ENCODE measurements at places on chromosomes 11 and 22.
A peak's percentile ranks its signal among the peaks of the same experiment; 100 is the strongest.

- peak; percentile 67 for DNase-seq
These were observed 11.3 kb upstream of the CXCR5 start for GRCh38 chr11:118872403-118872821.

GRCh38 chr11:111846063-111846462 lies 25.3 kb downstream of the ALG9 start:
- no peak for DNase-seq

GRCh38 chr11:79461666-79462645 lies 21.1 kb upstream of the TENM4 start:
- DNase-seq, result no peak

GRCh38 chr11:116867619-116868018 lies 30.2 kb upstream of the APOA1 start:
- DNase-seq, result no peak

GRCh38 chr11:85680897-85681296 lies 5.1 kb downstream of the CCDC89 start:
- no peak for DNase-seq

- DNase-seq, result no peak
These were observed 83.2 kb downstream of the TEAD1 start for GRCh38 chr11:12757416-12757815.

- DNase-seq, result no peak
These were observed 4.6 kb upstream of the BIRC3 start for GRCh38 chr11:102312667-102313066.

- no peak for DNase-seq
These were observed 30.1 kb downstream of the SESN3 start for GRCh38 chr11:95200781-95201457.

GRCh38 chr11:112369916-112370315 lies 109.3 kb upstream of the PLET1 start:
- no peak for DNase-seq

GRCh38 chr22:30531651-30532608 lies 14.6 kb downstream of the SEC14L6 start:
- no peak for DNase-seq

DNA sequence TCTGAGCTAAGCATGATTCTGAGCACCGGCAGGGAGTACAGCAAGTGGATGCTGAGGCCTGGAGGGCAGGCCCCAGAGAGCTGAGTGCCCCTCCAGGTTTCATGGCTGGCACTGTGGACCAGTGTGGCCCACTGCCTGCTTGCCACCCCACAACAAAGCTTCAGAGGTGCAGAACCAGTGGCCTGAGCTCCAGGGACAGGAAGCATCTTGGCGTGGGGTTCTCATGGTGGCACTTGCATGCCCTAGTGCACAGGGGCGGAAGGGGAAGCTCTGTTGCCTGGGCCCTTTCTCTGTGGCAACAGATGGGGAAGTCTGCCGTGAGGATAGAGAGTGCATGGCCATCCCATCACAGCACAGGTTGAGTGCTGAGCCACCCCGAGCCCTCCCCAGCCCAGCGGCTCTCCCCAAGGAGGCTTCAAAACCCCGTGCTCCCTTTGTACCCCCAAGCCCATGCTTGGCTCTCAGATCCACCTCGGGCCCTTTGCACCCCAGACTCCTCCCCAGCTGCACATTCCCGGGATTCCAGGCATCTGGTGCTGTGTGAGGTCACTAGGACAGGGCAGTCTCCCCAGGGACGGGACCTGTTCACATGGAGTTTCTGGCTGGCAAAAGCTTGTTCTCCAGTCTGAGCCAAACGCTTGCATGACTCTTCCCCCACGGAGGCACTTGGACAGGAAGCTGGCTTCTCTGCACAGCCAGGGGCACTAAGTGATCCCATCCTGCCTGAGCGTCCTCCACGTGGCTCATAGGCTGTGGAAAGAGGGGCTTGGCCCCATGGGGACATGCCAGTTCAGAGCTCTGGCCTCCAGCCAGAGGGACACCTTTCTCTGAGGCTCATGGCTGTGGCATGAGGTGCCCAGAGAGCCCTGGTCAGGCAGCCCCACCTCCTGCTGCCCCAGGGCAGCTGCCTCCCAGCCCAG lies 4.2 kb downstream of the SLC25A1 start:
- DNase-seq, result no peak

- no peak for DNase-seq
These were observed 32.5 kb upstream of the IGLL5 start for GRCh38 chr22:22855085-22855484.

DNA sequence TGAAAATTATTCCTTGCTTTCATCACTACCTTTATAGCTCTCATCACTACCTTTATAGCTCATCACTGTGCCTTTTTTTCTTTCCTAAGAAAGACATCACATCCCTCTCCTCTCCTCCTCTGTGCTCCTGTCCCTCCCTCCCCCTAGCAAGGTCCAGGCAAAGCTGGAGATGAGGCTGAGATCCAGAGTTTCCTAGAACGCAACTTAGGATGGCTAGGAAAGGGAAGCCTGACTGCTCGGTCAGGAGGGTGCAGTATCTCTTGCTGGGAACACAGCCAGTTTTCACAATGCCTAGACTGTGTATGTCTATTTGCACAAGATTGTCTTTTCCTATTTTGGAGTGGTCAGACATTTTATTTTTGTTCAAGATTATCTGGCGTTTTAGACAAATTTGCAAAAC lies 24.7 kb downstream of the TUB start:
- no peak for DNase-seq

DNA sequence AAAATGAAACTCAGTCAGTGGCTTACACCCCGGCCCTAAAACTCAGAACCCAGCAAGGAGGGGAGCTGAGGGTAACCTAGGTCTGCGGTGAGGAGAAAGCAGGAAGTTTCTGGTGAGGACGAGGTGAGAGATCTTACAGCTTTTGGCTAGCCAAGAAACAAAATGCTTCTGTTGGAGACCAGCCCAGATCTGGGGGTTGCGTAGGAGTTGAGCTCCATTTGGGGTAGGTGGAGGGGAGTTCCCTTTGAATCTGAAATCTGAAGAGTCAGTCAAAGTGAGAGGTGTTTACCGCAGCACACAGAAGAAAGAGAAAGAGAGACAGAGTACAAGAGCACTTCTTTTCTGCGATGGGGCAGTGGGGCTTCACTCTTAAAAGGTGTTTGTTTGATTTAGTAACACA lies 29.6 kb downstream of the EHF start:
- DNase-seq, result peak; percentile 60

- no peak for DNase-seq
These were observed 171.5 kb downstream of the MN1 start for GRCh38 chr22:27629908-27630673.

- DNase-seq, result no peak
These were observed 88.6 kb downstream of the RTL6 start for GRCh38 chr22:44409211-44409973.

GRCh38 chr11:69240332-69241074 lies 53.5 kb upstream of the MYEOV start:
- peak; percentile 15 for DNase-seq

DNA sequence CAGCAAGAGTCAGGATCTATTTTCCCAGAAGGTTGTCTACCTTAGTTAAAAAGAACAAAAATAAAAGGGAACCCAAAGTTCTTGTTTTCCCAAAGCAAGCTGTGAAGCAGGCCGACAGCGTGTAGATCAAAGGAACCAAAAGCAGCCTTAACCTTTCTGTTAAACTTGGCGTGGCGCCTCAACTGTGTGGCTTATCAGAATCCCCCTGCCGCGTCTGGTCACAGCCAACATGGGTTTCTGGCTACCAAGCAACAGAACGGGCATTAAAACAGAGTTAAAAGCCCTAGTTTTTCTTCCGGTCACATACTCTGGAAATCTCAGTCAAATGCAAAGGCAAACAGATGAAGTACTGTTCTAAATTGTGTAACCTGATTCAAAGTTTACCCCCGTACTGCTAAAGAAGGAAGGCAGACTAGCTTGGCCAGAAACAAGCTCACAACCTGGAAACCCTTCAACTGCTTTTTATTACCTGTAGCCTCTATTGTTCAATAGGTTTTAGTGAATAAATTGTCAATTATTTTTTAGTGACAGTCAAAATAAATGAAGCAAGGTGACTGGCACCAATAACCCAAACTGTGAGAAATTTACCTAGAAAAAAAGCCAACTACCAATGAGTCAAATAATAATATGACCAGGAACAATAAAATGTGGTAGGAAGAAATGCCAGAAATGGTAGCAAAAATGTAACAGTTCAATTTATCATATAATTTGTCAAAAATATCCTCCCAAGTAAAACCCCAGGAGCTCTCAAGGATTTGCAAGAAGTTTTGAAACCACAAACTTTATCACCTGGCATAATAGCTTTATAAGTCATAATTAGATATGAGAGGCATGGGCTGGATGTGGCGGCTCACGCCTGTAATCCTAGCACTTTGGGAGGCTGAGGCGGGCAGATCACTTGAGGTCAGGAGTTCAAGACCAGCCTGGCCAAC lies 21.4 kb downstream of the CHKA start:
- DNase-seq, result peak; percentile 60

DNA sequence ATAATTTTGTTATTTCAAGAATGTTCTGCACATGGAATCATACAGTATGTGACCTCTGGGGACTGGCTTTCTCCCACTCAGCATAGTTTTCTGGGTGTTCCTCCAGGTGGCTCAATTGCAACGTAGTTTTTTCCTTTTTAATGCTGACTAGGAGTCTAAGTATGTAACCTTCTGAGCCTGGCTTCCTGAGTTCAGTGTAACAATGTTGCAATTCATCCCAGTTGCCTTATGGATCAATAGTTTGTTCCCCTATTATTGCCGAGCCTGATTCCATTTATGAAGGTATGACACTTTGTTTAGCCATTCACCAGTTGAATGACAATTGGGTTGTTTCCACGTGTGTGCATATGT lies 128.3 kb downstream of the CRYBB2 start:
- no peak for DNase-seq

DNA sequence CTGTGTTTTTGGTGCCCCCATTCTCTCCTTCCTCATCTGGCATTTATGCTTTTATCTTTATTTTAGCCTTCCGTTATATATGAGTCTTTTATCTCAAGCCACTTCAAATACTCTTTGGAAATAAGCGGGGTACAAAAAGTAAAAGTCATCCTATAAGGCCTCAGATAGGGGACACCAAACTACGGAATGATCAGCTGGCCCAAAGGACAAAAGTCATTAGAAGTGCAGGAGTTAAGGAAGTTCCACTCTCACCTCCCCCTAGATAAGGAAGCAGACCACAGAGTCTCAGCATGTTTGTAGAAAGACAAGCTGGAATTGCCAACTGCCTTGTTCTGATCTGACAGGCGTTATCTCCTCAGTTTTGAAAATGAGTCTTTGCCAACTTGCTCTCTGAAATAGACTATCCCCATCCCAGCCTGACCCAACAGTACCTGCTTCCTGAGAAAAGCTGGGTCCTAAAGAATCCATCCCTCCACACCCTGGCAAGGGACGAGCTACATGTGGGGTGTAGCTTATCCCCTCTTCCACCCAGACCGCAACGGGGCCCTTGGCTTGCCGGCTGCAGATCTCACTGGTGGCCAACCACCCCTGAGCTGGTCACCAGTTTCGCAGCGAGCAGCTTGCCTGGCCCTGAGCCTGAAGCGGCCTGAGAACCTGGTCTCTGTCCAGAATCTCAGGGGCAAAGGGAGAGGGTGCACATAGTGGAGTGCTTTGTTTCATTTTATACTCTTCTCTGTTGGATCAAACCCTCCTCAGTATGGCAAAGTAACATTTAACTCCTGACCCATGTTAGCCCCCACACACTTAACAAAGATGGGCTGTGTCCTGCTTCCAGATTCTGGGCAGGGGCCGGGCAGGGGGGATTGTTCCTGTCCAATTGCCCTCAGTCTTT lies 13.8 kb downstream of the FADS2 start:
- no peak for DNase-seq

GRCh38 chr11:71200172-71200716 lies 52.1 kb downstream of the SHANK2 start:
- no peak for DNase-seq

GRCh38 chr22:29032584-29032983 lies 29.0 kb downstream of the C22orf31 start:
- DNase-seq, result no peak

DNA sequence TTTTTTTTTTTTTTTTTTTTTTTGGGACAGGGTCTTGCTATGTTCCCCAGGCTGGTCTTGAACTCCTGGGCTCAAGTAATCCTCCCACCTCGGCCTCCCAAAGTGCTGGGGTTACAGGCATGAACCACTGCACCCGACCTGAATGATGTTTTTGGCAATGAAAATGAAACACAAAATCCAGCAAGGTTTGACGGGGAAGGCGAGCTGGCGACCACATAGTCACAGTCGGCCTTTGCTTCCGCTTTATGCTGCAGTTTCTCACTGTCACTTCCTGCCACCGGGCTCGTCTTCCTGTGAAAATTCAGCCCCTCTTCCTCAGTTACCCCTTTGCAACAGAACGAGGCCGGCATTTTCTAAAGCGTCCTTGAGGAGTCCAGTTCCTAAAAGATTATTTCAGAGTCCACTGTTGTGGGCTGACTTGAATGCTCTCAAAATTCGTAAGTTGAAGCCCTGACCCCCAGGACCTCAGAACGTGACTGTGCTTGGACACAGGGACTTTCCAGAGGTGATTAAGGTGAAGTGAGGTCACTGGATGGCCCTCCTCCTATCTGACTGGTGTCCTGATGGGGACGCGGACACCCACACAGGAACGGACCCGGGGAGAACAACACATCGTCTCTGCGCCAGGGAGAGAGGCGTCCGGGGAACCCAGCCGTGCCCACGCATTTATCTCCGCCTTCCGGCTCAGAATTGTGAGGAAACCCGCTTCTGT lies 2.9 kb upstream of the BID start:
- DNase-seq, result peak; percentile 78

- DNase-seq, result no peak
These were observed 43.1 kb upstream of the MYH9 start for GRCh38 chr22:36430863-36431262.

DNA sequence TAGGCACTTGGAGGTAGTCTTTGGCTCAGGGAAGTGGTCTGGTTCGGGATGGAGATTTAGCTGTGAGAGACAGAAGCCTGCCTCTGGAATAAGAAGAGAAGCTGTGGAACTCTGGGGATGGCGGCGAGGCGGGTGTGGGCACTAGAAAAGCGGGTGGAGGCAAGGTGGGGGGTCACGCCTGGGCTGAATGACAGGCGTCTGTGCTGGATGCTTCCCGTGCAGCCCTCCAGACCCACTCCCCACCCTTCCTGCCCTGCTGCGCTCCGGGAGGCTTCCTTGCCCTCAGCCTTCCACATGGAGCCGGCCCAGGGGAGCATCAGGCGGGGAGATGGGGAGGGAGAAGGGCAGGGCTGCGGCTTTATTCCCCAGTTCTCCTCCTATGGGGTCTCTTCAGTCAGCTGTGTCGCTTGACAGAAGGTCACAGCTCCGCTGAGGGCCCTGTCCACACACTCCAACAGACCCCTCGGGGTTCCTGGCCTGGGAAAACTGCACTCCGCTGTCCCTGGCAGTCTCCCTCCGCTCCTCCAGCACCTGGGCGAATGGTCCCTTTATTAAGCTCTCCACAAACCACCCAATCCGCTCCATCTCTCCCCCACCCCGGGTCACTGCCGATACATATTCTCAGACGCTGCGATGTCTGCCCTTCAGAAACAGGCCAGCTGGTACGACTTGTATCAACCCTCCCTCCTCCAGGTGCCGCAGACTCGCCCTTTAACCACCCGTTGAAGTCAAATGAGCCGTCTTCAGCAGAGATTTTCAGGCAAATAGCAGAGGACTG lies 6.2 kb downstream of the DNAJB13 start:
- DNase-seq, result no peak

DNA sequence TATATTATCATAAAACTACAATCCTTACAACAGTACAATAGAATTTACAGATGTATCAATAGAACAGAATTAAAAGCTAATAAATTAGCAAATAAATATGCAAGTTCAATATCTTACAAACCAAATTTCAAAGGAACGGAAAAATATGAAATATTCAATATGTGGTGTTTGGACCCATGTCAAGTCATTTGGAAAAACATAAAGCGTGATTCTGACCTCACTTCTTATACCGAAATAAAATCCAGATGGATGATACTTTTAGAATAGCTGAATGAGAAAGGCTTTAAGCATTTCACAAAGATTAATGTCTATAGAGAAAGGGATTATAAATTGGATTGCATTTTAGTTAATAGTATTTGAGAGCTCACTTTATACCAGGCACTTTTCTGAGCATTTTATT lies 92.8 kb upstream of the TEAD1 start:
- DNase-seq, result no peak

Data from CD4-positive, alpha-beta T cell treated with Interleukin-17A for 4 hours (primary cell).